Activated CD4-positive, alpha-beta memory T cell treated with anti-CD3 and anti-CD28 coated beads for 36 hours (primary cell): ENCODE measurements at places on chromosomes 11 and 22. TPM values are rescaled to one million over a fixed set of nuclear protein-coding genes. Genes with fewer than 3 reads are reported as not detected.

The BIRC3 gene
- 139 TPM for total RNA-seq

DNA sequence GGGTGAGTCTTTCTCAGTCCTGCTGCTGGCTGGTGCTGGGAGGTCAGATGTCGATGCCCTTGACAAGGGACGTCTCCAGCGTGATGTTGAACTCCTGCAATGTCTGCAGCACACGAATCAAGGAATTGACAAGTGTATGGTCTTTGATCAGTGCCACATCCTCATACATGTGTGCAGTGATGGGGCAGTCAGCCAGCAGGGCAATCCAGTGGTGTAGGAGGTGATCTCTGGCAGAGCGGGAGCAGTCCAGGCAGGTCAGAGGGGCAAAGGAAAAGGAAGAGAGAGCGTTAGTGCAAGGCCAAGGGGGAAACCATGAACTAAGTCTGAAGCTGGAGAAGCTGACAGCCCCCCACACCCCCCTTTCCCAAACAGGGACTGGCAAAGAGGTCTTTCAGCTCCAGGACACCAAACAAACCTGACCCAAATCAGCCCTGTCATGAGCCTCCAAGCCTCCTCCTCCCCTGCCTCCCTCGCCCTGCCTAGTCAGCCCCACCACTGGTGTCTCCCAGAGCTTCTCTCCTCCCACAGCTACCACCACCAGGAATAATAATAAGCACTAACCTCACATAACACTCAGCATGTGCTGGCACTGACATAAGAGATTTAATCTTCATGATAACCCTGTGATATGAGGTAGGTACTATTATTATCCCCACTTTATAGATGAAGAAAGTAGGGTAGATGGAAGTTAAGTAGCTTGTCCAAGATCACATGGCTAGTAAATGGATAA is 48.4 kb upstream of the SCUBE2 start:
- no peak overlapping the region for H3K4me3 ChIP-seq
- H3K27ac ChIP-seq, result peak overlapping the region; percentile 10
- peaks cover 32% of the 10 kb centered on the region for H3K4me1 ChIP-seq
- no peak for DNase-seq
- H3K27me3 ChIP-seq, result no peaks in the 10 kb centered on the region
- H3K36me3 ChIP-seq, result peaks cover 11% of the 10 kb centered on the region

The KCNK4 gene
- 0.34 TPM for total RNA-seq

DNA sequence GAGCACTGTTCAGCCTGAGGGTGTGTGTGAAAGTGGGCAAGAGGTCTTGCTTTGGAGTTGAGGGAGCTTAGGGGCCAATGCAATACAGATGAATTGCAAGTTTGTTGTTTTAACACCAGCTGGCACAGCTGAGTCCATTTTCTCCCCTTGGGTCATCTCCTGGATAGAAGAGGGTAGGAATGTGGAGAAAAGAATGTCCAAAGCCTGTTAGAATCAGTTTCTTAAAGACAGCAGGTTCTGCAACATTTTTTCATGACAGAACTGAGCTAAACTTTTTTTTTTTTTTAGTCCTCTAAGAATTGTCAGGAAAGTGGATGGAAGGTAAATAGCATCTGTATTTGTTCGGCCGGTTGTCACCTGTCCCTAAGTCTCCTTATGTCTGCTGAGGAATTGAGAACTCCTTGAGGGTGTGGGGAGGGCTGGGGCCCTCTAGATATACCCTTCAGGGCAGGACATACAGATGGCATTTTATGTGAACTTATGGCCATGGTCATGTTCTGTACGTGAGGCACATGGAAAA is 211.1 kb upstream of the CADM1 start:
- no peak overlapping the region for H3K4me3 ChIP-seq
- H3K27ac ChIP-seq, result no peak overlapping the region
- DNase-seq, result no peak
- H3K27me3 ChIP-seq, result no peaks in the 10 kb centered on the region
- H3K36me3 ChIP-seq, result no peaks in the 10 kb centered on the region
- H3K4me1 ChIP-seq, result no peaks in the 10 kb centered on the region

The CNGA4 gene
- not detected for total RNA-seq
